ENCODE measurements at places on chromosomes 3 and 15.

DNA sequence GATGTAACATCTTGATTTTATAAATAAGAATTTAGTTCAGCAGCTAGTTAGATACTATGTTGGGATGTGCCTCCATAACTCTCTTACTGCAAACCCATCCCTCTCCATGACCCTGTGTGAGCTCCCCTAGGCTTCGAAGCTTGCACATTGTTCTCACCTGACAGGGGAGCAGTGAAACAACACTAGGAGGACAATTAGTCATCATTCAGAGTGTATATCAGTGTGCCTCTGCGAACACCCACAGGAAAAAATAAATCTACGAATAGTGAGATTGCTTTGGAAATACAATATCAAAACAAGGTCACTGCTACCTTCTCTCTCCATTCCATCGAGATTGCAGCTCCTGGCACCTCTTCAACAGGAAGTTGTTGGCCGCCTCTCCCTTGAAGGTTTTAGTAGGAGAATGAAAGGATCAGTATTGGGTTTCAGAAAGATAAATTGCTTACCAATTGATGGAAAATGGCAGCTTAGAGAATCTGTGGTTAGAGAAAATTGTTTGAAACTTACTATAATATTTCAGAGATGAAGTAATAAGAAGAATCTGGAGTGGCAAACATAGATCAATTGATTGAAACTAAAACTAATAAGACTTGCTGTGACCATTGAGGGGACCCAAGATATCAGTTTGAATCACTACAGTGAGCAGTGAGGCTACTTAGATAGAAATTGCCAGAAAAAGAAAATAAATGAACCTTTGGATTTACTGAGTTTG lies 103.2 kb downstream of the CHL1 start:
- DNase-seq, result no peak

DNA sequence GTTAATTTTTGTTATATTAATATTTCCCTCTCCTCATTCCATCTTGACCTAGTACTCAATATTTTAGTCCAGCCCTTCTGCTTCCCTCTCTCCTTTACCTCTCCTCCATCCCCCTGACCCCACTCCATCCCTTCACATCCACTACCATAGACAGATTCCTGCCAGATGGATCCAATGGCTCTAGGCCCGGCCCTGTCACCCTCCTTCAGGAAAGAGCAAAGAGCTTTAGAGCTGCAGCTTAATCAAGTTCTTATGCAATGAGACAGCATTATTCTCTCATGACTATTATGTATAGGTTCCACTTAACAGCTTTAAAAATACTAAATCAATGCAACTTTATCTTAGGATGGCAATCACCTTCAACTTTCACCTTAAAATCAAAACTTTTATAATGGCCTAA lies 200.7 kb upstream of the TTC14 start:
- DNase-seq, result no peak

- DNase-seq, result no peak
These were observed 32.8 kb upstream of the ZNF385D start for GRCh38 chr3:21783839-21784238.

GRCh38 chr3:126051234-126051633 lies 32.7 kb downstream of the SLC41A3 start:
- DNase-seq, result no peak

GRCh38 chr3:15071699-15072098 lies 6.6 kb upstream of the MRPS25 start:
- DNase-seq, result no peak
